Activated naive CD4-positive, alpha-beta T cell treated with anti-CD3 and anti-CD28 coated beads for 36 hours (primary cell): ENCODE measurements at places on chromosomes 5 and 9. TPM values are rescaled to one million over a fixed set of nuclear protein-coding genes. Genes with fewer than 3 reads are reported as not detected.

DNA sequence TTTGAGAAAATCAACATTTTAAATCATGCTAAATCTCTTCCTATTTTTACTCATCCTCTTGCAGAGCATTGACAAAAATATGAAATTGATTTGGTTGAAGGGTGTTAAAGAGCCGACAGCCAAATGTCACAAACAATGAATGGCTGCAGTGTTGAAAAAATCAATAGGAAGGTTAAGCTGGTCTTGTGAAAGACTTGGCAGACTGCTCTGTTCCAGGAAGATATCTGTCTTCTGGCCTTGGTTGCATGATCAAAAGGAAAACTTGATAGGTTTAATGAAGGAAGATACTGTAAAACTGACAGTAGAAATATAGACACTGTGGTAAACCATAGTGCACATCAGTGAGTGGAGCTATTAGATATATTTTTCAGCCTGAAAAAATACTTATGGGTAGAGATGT, 103.6 kb downstream of the PBX3 start:
- DNase-seq, result no peak

BAAT gene
- not detected for total RNA-seq

DNA sequence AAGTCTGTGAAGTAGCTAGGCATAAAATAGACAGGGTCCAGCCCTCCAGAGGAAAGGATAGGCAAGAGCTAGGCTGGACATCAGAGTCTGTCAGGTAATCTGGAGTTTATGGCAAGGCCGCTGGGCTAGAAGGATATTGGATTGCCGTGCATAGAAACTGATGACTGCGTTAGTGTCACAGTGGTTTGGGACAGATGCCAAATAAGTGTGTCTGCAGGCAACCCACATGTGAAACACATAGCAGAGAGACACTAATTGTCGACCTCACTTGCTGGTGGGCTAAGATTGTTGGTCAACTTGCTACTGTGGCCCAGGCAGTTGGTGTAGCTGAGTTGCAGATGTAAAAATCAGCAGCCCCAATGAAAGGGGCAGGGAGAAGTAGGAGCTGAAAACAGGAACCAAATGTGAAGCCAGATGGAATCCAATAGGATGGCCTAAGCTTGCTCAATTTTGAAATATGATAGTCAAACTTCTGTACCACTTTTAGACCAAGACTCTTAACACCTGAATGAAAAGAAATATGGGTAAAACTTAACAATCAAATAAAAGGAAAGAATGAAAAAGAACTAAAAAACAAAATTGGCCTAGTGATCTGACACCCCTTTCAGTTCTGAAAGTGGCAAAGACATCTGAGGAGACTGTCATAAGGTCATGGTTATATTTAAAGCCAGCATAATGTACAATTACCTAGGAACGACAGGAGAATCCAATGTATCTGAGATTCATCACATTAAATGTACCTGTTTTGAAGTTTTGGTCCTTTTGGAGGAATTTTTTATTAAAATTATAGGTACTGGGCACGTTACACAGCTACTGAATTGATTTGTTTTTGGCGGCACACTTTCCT, 243.3 kb upstream of the ACTBL2 start:
- DNase-seq, result no peak

- peak; percentile 91 for DNase-seq
Measured at GRCh38 chr5:177500685-177501522, 3.5 kb upstream of the PDLIM7 start.

DNA sequence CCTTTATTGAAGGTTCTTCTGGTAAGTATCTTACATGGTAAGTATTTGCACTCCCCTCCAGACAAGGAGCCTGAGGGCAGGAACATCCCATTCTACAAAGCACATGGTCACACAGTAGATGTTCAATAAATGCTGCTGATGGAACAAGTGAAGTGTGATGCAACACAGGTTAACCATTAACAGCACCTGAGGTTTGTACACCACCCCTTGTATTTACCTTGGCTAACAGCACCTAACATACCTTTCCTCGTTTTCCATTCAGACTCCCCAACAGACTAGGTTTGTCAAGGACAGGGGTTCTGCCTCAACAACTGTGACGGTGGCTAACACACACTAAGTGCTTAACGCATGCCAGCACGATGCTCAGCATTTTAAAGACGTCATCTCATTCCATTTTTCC, 213.6 kb downstream of the MAPKAP1 start:
- DNase-seq, result no peak
